ENCODE measurements at places on chromosomes 5 and 9.

GRCh38 chr9:120152295-120152694 lies 427.7 kb downstream of the CDK5RAP2 start:
- no peak for DNase-seq

- no peak for DNase-seq
Measured at GRCh38 chr5:129445379-129445778, 14.7 kb upstream of the ADAMTS19 start.

- DNase-seq, result no peak
Measured at GRCh38 chr9:38060681-38061080, 8.3 kb downstream of the SHB start.

DNA sequence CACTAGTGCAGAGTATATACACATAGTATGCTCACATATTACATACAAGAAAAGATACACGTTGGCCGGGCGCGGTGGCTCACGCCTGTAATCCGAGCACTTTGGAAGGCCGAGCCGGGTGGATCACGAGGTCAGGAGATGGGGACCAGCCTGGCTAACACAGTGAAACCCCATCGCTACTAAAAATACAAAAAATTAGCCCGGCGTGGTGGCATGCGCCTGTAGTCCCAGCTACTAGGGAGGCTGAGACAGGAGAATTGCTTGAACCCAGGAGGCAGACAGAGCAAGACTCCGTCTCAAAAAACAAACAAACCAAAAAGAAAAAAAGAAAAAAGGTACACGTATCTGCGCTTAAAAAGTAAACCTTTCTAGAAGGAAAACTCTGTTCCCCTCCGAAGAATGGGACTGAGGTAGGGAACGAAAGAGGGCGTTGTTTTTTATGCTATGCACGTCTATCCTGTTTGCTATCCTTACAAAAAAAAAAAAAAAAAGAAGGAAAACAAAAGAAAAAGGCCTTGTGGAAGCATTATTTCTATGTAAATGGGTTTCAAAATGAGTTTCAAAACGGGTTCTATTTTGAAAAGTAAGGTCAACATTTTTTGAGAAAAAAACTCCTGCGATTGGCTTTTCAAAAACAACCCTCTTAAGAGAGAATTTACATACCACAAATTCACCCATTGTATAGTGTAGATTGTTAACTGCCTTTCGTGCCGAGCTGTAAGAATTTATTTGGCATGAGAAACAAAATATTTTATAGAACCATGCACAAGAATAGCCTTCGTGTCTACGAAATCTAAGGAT lies 1.2 kb downstream of the AK3 start:
- no peak for DNase-seq

DNA sequence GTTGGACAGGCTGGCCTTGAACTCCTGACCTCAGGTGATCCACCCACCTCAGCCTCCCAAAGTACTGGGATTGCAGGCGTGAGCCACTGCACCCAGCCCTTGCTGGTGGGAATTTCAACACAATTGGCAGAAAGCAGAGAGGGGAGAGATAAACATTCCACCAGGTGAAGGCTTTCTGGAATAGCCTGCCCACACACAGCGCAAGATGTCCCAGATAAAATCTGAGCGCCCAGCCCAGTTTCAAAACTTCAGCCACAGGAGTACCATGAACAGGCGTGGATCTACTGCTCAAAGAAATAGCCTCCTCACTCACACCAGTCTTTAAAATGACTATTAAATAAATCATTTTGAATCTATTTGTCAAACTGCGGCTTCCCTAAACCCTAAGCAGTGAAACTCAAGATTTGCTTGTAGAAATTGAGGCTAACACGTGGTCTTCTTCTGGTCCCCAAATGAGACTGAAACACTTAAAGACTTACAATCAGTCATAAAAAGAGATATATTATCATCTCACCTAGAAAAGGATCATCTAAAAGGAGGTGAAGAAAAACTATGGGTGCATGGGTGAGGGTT lies 34.7 kb downstream of the CAPSL start:
- DNase-seq, result no peak

GRCh38 chr9:92669527-92669889 lies 423 bp downstream of the IPPK start:
- DNase-seq, result no peak

GRCh38 chr5:135034236-135034962 lies 371 bp upstream of the PITX1 start:
- peak; percentile 15 for DNase-seq

DNA sequence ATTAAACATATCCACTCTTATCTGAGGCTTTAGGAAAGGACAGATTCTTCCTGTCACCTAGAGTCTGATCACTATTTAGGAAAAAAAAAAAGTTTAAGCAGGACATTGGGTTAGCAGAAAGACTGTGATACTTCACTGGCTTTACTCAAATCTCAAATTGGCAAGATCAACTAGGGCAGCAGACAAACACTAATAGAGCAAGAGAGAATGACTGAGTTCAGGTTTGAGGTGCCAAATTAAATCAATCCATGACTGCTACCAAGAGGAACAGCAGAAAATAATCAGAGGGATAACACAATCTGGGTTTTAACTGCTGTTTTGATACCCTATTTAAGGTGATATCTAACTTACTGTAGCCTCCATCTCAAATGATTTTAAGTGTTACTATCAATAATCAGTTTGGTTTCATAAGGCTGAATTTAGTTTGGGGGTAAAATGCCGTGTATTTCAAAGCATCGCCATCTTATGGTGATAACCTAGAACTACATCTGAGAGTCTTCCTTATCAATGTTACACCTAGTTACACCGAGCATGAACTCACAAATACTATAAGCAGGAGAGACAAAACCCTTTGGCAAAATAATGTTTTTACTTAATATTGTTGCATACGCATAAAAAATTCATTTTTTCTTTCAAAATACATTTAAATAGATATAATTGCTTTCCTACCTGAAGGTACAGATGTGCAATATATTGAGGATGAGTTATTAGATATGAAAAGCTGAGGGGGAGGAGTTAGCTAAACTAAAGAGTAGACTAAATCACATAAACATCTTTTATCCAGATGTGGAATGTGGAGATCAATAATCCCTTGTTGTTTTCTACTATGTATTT lies 286.4 kb upstream of the CDH12 start:
- DNase-seq, result no peak

- no peak for DNase-seq
Measured at GRCh38 chr5:91373006-91373405, 10.1 kb downstream of the ARRDC3 start.

DNA sequence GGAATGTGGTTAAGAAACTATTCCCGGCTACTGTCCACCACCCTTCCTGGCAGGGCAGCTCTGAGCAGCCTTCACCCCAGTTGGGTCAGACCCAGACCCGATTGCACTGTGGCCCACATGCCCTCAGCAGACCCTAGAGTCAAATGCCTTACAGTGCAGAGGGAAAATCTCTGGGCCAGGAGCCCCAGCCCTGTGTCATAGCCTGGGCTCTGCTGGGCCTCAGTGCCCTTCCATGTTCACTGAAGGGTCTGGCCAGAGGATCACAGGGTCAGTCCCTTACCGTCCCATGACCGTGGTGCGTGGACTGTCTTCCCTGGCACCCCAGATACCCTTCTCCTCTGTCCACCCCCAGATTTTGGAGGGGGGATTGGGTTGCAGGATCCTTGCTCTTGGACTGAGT lies 73.5 kb upstream of the COL5A1 start:
- no peak for DNase-seq

GRCh38 chr9:127940593-127940992 lies 2.9 kb upstream of the DPM2 start:
- DNase-seq, result peak; percentile 63

DNA sequence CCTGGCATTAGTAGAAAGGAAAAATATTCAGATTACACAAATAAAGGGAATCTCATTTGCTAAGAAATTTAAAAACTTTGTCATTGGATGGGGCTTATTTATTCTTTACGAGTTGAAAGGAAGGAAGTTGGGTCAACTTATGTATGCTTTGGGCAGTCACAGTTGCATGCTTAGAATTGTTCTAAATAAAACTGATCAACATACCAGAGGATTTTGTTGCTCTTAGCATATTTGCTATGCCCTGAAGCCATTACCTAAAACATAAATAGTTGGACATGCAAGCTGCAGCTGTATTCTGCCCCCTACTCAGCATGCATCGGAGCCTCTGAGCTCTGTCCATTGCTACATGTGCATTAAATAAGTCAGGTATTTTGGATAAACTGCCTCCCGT lies 172.7 kb upstream of the MEF2C start:
- DNase-seq, result no peak

- DNase-seq, result no peak
Measured at GRCh38 chr9:123945532-123945931, 15.6 kb upstream of the DENND1A start.

DNA sequence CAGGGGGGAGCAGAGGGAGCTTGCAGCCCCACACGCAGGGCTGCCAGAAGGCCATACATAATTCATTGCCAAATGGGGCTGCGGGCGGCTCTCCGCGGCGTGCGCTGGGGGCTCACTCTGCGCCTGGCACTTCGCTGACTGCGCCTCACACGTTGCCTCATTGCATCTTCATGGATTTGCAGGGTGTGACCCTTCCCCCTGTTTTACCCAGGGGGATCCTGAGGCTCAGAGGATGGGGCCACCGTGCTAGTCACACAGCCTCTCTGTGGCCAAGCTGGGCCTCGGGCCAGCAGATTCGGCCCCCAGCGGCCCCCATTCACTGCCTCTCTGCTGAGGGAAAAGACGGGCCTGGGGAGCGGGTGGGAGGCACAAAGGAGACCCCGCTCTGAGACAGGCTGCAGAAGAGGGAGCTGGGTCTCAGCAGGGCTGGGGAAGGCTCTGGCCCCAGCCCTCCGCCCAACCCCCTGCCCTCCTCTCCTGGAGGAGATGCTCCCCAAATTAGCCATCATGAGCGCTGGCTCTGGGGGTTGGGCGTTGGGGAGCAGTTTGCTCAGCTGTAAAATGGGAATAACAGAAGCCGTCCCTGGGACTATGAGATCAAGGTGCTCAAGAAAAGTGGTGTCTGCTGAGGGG lies 115.5 kb downstream of the C9orf50 start:
- DNase-seq, result no peak

GRCh38 chr5:174828804-174829510 lies 104.6 kb downstream of the MSX2 start:
- DNase-seq, result no peak

DNA sequence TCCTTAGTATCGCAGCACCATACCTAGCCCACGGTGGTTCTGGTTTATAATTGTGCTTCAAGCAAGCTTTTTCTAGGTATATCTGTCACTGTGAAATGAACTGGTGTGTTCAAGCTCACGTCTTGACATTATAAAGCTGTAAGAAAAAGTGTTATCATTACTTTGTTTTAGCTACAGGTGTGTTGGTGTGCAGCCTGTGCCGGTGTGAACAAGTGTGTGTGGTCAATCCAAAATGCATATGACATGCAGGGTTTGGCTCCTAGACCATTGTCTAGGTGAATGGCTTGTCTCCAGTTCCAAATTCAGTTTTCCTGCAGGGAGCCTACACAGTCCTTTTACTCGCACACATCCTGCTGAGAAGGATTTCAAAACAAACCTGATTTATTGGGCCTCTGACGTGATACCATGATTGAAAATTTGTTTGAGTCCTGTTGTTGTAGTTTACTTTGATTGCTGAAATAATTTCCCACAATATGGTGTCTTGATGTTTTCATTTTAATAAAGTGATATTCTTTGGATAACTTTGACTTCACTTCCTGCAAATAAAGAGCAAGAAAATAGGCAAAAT lies 3.7 kb downstream of the LSM11 start:
- DNase-seq, result no peak

GRCh38 chr9:136311051-136312008 lies 7.4 kb upstream of the CCDC187 start:
- no peak for DNase-seq

DNA sequence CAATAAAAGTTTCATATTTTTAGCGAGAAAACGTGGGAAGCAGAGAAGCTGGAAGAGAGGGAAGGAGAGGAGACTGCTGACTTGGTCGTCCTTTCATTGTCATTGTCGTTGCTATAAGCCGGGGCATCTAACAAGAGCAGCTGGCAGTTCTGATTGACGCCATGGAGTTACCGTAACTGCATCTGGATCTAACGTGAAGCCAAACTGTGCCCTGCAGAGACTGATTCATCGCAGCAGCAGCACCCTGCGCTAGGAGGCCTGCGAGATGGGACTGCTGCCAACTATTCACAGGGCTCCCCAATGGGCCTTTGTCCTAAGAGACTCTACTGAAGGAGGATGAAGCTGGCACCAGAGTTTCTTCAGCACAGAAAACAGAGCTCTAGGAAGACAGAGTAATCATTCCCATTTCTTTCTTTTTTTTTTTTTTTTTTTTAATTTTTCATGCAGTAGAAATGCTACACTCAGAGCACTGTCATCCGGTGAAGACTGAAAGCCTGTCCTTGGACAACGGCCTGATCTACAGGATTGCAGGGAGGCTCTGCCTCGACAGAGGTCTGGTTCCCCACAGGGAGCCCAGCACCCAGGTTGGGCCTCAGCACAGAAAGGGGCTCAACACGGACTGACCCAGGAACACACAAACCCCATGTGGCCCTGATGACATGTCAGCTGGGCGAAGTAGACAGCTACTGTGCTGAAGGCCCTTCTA lies 47.8 kb downstream of the RETREG1 start:
- no peak for DNase-seq

- no peak for DNase-seq
Measured at GRCh38 chr5:3736926-3737325, 141.3 kb downstream of the IRX1 start.

- no peak for DNase-seq
Measured at GRCh38 chr9:124132671-124133147, 121.1 kb downstream of the LHX2 start.

DNA sequence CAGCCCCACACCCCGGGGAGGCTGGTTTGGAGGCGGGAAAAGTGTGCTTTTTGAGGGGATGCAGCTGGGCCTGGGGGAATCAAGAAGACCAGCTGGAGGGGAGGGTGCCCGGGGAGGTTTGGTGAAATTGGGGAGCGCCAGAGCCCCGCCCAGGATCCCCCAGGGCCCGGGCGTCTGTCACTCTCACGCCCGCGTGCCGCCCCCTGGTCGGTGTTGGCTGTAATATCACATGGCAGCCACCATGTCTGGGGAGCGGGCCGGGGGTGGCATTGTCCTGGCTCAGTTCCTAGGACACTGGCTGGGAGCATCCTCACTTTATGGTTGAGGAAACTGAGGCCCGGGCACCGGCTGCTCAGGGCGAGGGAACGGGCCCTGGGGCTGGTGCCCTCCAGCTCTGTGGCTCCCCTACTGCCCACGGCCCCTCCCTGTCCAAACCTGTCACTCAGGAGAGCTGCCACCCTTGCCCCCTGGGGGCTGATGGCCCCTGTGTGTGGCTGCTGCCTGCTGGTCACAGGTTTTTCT lies 27.5 kb downstream of the ASS1 start:
- no peak for DNase-seq

GRCh38 chr5:135191084-135191826 lies 157.2 kb upstream of the PITX1 start:
- DNase-seq, result peak; percentile 84

DNA sequence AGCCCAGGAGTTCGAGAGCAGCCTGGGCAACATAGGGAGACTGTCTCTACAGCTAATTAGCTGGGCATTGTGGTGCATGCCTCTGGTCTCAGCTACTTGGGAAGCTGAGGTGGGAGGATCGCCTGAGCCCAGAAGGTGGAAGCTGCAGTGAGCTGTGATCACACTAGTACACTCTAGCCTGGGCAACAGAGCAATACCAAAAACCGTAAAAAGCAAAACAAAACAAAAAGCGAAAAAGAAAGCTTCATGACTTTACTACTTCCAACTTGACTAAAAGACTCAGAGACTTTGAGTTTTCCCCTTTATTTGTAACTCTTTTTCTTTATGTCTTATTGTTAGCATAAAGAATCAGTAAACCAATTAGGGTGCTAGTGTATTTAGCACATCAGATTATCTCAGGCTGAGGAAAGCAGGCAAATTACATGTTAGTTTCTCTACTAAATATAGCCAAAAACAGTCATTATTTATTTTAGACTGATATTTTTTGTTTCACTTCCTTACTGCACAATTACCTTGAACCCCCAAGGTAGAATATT lies 5.4 kb downstream of the RAD17 start:
- DNase-seq, result no peak
